ENCODE measurements at places on chromosomes 1 and 21.

DNA sequence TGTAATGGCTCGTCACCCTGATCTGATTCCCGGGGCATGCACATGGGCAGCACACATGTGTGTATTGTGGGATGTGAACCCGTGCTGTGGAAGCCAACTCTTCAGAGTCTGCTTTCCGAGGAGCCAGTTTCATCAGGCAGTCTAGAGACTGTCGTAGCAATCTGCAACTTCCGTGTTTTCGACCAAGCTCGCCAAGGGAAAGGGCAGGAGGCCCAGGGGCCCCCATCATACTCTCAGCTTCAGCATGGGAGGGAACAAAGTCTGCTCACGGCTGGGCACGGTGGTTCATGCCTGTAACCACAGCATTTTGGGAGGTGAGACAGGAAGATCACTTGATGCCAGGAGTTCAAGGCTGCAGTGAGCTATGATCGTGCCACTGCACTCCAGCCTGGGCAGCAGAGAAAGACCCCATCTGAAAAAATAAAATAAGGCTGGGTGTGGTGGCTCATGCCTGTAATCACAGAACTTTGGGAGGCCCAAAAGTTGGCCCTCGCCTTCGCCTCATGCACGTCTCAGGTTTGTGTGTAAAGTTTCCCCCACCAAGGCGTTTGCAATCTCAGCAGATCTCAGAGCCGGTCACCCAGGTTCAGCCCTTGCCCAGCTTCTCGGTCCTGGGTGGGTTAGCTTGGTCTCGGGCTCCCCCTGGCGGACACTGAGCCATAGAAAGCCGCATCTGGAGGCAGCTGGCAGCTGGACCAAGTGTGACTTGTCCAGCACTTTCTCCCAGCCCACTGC lies 48.5 kb upstream of the SLC25A33 start:
- DNase-seq = peak; percentile 65

- DNase-seq = no peak
These were observed 7.3 kb downstream of the FCRLB start for GRCh38 chr1:161728376-161729226.

DNA sequence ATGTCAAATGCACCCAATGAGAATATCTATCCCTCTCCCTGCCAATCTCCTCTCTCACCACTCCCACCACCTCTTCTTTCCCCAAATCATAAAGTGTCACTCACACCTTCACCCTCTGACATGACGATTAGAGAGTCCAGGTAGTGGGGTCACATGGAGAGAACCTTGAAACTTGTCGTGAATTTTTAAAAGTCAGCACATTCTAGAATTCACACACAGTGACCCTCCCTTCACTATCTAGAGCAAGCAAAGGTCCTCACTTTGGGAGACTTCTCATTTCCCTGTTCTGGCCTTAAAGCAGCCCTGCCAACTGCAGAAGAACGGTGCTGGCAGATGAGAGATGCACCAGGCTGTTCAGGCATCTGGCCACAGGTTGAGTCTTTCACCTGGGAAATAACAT lies 61.9 kb downstream of the CD34 start:
- no peak for DNase-seq

- no peak for DNase-seq
These were observed 97.6 kb downstream of the VAV3 start for GRCh38 chr1:107867422-107867821.

GRCh38 chr1:184376369-184376768 lies 10.5 kb upstream of the C1orf21 start:
- no peak for DNase-seq

- no peak for DNase-seq
These were observed 168.6 kb downstream of the GIPC2 start for GRCh38 chr1:78214334-78214733.

GRCh38 chr21:25421321-25422028 lies 185.8 kb downstream of the MRPL39 start:
- DNase-seq = no peak

- DNase-seq = no peak
These were observed 96.6 kb downstream of the PTPN14 start for GRCh38 chr1:214454569-214455396.

- DNase-seq = no peak
These were observed 151.2 kb downstream of the MATN1 start for GRCh38 chr1:30572192-30572591.

GRCh38 chr1:208928349-208929010 lies 655.0 kb upstream of the CAMK1G start:
- no peak for DNase-seq

GRCh38 chr1:15483971-15484370 lies 8.1 kb downstream of the CELA2B start:
- no peak for DNase-seq

GRCh38 chr1:184291701-184292100 lies 95.1 kb upstream of the C1orf21 start:
- no peak for DNase-seq

- no peak for DNase-seq
These were observed 10.8 kb downstream of the PIK3C2B start for GRCh38 chr1:204483791-204484190.

DNA sequence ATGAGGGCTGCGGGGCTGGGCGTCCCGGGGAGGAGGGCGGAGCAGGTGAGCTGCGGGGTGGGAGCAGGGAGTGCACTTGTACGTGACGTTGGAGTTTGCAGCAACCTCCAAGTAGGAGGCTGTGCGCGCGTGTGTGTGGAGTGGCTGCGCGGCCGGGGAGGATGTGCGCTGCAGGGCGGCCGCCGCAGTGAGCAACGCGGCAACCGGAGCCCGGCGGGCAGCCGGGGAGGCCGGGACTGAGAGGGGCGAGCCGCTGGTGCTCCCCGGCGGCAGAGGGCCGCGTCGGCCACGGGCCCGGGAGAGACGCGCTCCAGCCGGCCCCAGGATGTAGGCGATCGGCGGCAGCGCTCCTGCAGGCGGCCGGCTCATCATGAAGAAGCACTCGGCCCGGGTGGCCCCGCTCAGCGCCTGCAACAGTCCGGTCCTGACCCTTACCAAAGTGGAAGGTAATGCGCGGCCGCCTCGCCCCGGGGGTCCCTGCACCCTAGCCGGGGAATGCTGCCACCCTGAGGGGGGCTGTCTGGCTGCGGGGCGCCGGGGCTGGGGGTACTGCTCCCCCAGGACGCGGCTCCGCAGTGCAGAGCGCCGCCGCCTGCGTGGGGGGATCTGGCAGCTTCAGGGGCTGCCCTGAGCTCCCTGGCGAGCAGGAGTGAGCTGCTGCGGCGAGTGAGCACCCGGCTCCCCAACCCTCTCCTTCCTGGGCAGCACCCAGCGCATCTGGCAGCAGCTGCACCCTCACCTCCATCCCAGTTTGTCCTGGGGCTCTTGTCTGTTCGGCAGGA lies 158.9 kb upstream of the COA6 start:
- peak; percentile 83 for DNase-seq

- no peak for DNase-seq
These were observed 32.1 kb downstream of the ARID4B start for GRCh38 chr1:235295902-235296350.

GRCh38 chr21:43287111-43287760 lies 118.4 kb downstream of the CRYAA start:
- DNase-seq = peak; percentile 75

DNA sequence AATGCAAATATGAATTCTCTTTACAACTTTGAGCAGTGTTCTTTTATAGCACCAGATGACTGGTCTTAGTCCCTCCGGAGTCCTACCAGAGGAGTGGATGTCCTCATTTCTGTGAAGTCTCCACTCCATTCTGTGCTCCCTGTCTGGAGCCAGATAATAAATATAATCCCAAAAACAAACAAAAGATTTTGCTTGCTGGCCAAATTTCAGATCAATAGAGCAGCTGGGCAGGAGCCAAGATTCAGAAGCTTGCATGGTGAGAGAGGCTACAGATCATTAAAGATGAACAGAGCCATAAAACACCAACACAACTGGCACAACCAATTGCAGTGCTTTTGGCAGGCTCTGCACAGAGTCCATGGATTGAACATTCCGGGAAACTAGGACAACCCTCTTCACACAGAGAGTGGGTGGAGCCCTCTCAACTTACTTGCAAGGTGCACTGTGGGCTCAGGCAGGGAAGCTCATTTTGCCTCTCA lies 231.5 kb upstream of the SNX7 start:
- no peak for DNase-seq

- DNase-seq = peak; percentile 79
These were observed 1.1 kb downstream of the CKS1B start for GRCh38 chr1:154975409-154976059.
